Activated CD4-positive, alpha-beta T cell treated with anti-CD3 and anti-CD28 coated beads, Interleukin-2, amount 50 U/mL, for 48 hours (primary cell): ENCODE measurements at places on chromosomes 13 and 19.
A peak's percentile ranks its signal among the peaks of the same experiment; 100 is the strongest.

GRCh38 chr19:46967578-46968032 lies 52.0 kb upstream of the NPAS1 start:
- peak; percentile 18 for DNase-seq

- DNase-seq, result peak; percentile 77
Measured at GRCh38 chr19:2561895-2562294, 86.0 kb downstream of the GADD45B start.

DNA sequence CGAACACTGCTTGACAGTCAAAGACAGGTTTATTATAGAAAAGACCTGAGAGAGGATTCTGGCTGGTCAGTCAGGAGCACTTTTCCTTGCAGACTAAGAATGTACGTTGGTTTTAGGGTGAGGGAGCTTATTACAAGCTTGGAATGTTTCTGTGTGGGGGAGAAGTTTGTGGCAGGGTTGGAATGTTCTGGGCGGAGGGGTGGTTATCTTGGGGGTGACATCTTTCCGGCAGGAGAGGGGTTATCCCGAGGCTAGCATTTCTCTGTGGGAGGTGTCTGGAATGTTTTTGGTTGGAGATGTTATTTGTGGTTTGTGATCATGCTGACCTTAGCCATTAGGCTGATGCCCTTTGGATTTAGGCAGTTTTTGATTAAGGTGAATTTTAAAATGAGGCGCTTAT lies 61.8 kb downstream of the ZNF136 start:
- no peak for DNase-seq

DNA sequence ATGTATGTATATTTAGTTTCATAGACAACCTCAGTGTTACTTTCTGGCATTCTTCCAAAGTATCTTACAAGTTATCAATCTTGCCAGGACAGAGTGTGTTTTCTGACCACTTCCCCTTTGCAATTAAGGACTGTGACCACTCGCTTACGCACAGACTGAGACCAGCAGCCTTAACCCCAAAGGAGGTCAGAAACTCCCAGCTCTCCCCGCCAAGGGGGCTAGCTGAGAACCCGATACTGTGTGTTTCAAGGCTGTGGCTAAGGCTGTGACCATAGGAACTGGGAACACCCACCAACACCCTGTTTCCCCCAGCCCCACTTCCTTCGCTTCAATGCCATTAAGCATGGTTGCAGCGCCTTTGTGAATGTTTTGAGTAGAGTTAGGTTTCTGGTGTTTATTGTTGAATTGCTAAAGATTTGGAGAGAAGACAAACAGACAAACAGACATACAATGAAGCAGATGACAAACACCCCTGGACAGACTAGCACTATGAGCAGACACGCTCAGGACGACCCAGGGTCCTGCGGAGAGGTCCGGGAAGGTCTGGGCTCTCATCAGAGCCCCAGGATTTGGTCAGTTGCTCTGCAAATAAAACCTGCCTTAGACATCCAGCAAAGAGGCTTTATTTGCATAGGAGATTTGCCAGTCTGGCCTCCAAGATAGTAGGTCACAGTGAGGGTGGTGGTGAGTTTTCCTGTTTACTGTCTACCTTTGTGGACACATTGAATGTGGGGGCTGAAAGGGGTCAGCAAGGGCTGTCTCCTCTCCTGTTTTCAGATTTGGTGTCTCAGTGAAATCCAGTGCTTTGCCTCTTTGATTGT lies 25.0 kb upstream of the TNFSF11 start:
- no peak for DNase-seq

DNA sequence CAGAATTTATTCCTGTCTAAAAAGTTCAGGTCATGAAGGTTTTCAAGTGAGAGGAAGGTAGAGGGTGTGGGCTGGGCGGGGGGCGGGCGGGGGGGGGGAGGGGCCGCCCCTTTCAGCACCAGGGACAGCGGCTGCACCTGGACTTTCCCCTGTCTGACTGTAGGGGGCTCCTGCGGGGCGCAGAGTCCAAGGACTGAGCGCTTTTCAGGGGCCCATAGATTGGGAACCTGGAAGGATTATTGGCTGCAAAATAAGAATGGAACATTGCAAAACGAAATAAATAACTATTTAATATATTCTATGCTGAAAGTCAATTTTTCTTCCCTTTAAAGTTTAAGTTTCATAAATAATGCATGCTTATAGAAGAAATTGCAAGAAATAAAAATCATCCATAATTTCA lies 8.9 kb upstream of the CYP4F3 start:
- no peak for DNase-seq

DNA sequence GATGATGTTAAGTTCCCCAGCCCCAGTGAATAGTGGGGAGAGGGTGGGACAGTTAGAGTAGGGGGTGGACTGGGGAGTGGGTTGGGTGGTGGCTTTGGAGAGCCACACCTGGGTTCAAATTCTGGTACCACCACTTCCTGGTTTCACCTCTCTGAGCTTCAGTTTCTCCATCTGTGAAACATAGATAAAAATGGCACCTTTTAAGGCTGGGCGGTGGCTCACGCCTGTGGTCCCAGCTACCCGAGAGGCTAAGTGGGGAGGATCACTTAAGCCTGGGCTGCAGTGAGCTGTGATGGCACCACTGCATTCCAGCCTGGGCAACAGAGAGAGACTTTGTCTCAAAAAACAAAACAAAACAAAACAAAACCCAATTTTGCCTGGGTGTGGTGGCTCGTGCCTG lies 5.9 kb downstream of the VAV1 start:
- DNase-seq, result no peak

DNA sequence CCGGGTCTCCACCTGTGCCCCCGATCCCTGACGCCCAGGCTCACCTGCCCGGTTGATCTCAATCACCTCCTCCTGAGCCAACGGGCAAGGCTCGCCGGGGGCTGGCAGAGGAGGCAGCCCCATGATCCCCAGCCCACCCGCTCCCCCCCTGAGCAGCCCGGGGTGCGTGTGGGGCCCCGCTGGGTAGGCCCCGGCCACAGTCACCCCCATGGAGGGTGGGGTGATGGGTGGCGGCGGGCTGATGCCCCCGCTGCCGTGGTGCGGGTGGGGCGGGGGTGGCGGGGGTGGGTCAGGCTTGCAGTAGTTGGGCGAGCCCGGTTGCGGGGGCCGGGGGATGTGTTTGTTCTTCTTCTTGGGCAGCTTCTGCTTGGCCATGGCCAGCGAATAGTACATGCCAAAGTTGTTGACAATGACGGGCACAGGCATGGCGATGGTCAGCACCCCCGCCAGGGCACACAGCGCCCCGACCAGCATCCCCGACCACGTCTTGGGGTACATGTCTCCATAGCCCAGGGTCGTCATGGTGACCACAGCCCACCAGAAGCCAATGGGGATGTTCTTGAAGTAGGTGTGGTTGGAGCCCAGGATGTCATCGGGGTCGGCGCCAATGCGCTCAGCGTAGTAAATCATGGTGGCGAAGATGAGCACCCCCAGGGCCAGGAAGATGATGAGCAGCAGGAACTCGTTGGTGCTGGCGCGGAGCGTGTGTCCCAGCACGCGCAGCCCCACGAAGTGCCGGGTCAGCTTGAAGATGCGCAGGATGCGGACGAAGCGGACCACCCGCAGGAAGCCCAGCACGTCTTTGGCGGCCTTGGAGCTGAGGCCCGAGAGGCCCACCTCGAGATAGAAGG lies 6.0 kb downstream of the KCNC3 start:
- no peak for DNase-seq

DNA sequence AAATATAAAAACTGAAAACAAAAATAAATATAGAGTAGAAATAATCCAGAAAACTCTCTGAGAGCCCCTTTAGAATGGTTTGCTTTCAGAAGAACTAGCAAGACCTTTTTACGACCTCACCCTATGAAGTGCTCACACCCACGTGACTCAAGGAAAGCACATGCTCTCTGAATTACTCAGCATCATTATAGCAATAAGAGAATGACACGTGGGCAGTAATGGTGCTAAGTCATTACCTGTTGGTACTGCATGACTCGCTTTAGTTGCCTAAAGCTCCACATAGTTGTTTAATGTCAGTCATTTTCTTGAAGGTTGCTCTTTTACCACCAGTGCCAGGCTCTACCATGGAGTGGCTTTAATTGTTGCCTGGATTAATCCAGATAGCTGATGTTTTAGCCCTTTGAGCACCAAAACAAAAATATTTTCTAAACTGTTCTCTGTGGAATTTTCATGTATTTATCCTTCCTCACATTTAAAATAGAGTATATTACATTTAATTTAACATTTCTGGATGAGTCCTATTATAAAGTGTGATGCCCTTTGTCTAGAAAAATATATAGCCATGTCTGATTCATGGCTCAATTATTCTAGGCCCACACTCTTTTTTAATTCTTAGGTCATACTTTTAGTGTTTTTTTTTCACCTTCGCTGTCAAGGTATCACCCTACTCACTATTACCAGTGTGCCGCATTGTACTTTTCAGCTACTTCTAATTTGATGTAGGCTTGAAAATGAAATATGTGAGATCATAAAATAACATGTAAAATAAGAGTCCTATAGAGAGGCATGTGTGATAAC lies 56.8 kb downstream of the THSD1 start:
- DNase-seq, result no peak

- no peak for DNase-seq
Measured at GRCh38 chr19:44993526-44993925, 7.7 kb upstream of the RELB start.

GRCh38 chr19:12994701-12995595 lies at the start of gene NFIX:
Gene NFIX, plus strand, starts transcription at chr19:12995475. Its CDS starts 363 bp downstream, at chr19:12995838.
- peak; percentile 60 for DNase-seq

GRCh38 chr19:45935267-45935666 lies 20.7 kb upstream of the NANOS2 start:
- no peak for DNase-seq

DNA sequence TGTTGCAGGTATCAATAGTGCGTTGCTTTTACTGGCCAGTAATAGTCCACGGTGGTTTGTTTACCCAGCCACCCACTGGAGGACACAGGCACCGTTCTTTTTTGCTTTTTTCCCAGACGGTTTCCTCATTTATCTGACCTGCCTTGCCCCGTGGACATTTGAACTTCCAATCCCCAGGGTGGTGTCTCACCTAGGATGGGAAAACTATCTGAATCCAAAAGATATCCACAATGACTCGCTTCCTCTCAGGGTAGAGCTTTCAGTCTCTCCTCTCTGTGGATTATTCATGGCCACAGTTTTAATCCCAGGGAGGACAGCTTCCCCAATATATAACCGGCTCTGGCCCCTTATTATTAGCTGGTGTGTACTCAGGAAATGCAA lies 170.8 kb downstream of the FOXO1 start:
- DNase-seq, result no peak
